ENCODE measurements at places on chromosomes 16 and 17. TPM values are rescaled to one million over a fixed set of nuclear protein-coding genes. Genes with fewer than 3 reads are reported as not detected.

DNA sequence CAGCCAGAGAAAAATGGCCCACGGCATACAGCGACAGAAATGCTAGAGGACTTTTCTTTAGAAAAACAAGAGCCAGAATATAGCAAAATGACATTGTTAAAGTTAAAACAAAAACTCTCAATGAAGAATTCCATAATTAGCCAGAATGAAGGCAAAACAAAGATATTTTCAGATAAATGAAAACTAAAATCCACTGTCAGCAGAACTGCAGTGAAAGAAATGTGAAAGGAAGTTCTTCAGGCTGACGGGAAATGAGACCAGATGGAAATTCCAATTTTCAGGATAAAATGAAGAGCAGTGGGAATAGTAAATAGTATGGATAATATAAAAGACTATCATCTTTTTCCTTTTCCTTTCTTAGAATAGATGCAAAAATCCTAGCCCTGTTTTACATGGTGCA is 38.4 kb downstream of the ZCCHC14 start:
- DNase-seq, result no peak

DNA sequence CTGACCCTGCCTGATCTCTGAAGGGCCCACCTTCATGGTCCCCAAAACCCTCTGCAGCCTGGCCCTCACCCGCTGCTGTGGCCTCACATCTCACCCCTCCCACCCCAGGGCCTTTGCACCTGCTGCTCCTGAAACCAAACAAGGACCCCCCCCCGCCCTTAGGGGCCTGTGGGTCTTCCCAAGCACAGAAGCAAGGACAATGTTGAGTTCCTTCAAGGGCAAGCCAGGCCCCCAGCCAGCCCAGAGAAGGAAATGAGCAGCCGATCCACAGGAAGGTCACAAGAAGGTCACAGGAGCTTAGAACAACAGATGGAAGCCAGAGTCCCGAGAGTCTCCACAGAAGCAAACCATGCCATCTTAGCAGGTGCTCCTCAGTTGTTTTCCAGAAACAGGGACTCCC is 493 bp upstream of the PDE6G start:
- no peak for DNase-seq

GRCh38 chr17:79681628-79682261 is 49.0 kb upstream of the ENPP7 start:
- no peak for DNase-seq

DNA sequence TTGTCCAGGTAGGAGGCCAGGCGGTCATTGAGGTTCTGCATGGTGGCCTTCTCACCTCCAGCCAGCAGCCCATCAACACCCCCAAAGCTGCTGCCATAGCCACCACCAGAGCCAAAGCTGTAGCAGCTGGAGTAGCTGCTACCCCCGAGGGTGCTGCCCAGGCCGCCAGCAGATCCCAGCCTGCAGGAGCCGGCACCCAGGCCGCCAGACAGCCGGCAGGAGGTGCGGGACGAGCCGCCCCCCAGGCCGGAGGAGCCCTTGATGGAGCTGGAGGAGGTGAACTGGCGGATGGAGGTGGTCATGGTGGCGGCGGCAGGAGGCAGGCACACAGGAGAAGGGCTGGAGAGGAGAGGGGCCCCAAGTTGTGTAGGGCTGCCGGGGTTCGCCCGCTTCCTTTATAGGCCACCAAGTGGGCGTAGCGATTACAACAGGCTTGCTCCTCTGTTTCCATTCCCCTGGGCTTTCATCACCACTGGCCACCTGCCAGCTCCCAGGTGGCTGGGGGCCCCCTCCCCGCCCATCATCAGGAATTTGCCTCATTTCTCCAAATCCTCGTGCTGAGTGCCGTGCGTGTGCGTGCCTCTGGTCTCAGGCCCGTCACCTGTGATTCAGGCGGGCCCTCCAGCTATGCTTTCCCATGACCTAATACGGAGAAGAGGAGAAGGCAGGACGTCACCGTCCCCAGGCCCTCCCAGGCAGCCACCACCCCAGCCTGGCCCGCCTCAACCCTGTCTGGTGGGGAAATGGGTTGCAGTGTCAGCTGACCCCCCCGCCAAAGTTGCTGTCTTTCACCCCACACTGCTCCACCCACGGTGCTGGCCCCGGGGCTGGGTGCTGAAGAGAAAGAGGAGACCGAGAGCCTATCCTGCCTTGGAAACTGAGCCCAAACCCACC is at the start of gene KRT17:
KRT17 (minus strand) TSS at position 368 of the 894 bp plus-strand sequence; CDS start at position 302, 66 bp downstream.
- DNase-seq, result no peak

DNA sequence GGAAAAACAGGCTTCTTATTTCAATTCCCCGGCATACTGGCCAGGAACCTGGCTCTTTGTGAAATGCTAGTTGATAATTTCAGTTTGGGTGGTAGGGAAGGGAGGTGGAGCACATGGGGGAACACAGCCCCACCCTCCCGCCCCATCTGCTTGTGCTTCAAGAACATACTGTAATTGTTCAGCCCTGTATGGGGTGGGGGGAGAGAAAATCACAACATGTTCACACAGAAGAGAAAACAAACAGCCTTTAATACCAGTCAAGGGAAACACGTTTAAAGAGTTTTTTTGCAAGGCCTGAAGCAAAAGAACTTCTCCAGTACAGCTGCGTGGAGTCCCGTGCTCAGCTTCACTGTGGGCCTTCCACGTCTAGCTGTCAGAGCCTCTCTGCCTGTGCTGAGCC is 59.7 kb downstream of the SHISA6 start:
- DNase-seq, result no peak

DNA sequence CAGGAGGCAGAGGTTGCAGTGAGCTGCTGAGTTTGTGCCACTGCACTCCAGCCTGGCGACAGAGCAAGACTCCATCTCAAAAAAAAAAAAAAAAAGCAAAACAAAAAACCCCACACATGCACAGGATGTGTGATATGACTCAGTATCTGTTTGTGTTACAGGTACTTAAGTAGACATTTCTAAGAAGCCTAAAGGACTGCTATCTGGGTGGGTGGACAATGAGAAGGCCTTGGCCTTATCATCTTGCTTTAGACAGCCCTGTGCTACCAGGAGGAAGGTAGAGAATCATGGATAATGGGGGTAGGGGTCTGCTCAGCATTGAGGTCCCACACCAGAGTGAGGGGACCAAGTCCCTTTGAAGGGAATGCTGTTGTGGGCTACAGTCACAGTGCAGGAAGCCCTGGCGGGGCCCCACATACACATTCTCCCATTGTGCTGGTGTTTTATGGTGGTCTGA is 26.7 kb downstream of the PLD6 start:
- DNase-seq, result no peak

- DNase-seq, result peak; percentile 18
These were observed 88.8 kb downstream of the LITAF start for GRCh38 chr16:11497851-11498289.

GRCh38 chr17:27320222-27320560 is 26.3 kb downstream of the WSB1 start:
- DNase-seq, result no peak

DNA sequence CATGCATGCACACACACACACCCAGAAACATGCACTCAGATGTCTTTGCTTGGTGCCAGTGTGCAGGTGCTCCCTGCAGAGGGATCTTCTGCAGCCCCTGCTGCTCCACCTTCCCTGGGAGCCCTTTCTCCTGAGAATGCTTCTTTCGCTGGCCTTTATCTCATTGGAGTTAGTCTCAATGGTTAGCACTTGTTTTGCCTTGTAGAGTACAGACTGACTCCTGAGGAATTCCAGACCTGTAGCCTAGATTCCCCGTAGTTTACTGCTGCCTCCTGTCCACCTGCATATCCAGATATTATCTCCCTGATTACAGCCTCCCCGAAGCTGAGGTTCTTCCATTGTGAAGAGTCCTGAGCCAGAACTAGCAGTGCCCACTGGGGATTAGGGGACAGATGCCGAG is 3.1 kb upstream of the KRT12 start:
- no peak for DNase-seq

GRCh38 chr16:67942200-67942509 is 1.8 kb downstream of the LCAT start:
- DNase-seq, result no peak

DNA sequence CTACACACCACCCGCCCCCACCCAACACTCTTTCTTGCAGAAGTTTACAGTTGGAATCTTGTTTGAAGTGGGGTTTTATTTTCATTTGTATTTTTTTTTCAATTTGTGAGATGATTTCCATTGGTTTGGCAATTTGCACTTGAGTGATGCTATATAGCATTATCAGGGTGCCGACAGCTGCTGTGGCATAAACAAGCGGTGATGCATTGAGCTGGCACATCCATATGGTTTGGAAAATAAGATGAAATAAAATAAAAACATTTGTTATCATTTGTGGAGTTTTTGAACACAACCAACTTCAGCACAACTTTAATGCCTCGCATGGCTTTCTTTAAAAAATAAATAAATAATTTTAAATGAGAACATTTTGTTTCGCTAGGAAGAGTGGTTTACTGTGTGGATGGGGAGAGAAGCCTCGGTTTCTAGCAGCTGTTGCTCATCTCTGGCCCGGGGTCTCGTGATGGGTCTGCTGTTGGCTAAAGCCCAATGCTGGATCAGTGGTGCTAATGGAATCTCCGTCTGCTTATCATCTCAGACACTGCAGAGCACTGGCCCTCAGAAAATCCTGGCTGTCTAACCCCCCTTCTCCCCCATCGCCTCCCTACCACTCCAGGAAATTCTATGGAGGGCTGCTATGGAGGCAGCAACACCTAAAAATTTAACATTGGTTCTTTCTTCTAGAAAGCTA is 192.3 kb upstream of the MAF start:
- DNase-seq, result no peak

DNA sequence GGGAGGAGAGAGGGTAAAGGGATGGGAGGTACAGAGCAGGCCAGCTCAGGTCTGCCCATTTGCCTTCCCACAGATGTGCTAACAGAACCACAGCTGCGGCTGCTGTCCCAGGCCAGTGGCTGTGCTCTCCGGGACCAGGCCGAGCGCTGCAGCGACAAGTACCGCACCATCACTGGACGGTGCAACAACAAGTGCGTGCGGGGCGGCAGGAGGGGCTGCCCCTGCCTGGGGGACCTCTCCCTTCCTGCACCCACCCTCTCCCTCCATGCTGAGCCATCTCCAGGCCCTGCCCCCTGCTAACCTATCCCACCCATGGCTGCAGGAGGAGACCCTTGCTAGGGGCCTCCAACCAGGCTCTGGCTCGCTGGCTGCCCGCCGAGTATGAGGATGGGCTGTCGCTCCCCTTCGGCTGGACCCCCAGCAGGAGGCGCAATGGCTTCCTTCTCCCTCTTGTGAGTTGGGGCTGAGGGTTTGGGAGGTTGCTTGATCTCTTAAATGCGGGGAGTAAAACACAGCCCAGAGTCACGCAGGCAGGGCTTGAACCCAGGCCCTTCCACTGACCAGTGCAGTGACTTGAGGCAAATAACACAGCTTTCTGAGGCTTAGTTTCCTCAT is 1.2 kb downstream of the EPX start:
- DNase-seq, result no peak

- no peak for DNase-seq
These were observed 58.9 kb downstream of the CACNG5 start for GRCh38 chr17:66893863-66894262.

GRCh38 chr17:78438694-78439325 is 60.4 kb downstream of the PGS1 start:
- no peak for DNase-seq

DNA sequence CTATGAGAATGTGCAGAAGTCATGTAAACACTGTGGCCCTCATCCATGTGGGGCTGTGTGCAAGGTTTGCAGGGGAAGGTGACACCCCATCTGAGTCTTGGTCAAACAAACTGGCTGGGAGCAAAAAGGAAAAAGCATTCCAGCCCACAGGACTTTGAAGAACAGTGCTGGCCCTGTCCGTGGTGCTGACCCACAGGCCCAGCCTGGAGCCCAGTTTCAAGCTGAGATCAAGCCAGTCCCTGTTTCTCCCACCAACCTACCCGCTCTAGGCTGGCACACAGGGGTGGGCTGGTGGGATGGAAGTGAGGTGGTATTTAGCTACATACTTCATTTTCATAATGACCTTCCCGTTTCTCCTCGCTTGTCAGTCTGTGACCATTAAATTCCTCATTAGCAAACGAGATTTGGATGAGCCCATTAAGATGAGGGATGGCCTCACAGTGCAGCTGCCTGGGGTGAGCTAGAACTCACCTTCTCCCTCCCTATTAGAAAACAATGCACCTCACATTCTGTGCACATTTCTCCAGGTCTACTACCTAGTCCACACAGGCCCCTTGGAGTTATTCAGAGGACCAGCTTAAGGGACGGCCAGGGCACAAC is 12.6 kb upstream of the RPL38 start:
- no peak for DNase-seq

GRCh38 chr17:78715000-78715771 is 66.9 kb downstream of the CYTH1 start:
- DNase-seq, result no peak

- DNase-seq, result no peak
These were observed 256.1 kb upstream of the SALL1 start for GRCh38 chr16:51407199-51407598.

GRCh38 chr16:804193-805048 is 3.9 kb upstream of the GNG13 start:
- no peak for DNase-seq

GRCh38 chr17:59361386-59361785 is 29.9 kb downstream of the YPEL2 start:
- no peak for DNase-seq

DNA sequence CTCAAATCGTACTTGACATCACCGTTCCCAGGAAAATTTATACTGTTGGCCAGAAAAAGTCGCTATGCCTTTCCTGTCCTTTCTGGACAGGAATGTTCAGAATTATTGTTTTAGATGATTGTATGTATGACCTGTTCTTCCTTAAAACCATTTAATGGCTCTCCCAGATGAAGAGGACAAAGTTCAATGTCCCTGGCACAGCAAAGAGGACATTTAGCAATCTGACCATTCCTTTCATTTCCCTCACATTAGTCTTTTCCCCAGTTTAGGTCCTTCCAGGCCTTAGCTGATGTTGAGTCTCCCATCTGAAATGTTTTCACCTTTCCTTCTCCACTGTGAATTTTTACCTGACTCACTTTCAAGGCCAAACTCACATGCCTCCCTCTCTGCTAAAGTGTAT is 938.9 kb downstream of the CDH11 start:
- no peak for DNase-seq

DNA sequence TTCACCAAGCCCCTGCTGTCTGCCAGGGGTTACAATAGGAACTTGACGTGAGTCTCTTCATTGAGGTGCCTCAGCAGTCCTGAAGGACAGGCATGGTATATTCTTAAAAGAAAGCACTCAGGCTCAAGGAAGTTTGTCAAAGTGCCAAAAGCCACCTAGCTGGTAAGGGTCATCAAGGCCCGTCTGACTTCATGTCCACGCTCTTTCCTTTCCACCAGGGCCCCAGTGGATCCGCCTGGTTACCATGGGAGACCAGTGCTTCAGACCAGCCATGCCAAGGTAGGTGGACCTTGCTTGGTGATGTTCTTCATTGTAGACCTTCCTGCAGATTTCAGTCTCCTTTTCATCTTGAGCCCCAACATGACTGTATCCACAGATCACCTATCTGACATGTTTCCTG is 27.6 kb upstream of the CCL1 start:
- no peak for DNase-seq

GRCh38 chr17:49495842-49496182 is 719 bp downstream of the NGFR start:
- no peak for DNase-seq

SNX20 gene
- 0.72 TPM for total RNA-seq

CCL2 gene
- 22.3 TPM for total RNA-seq

CNGB1 gene
- not detected for total RNA-seq

ADCY9 gene
- total RNA-seq, result 53.5 TPM

KRT25 gene
- total RNA-seq, result not detected

CDRT15 gene
- not detected for total RNA-seq

ZNF287 gene
- 6.3 TPM for total RNA-seq

DPEP2 gene
- total RNA-seq, result 2.2 TPM

UTS2R gene
- total RNA-seq, result 2.1 TPM

EXOC3L1 gene
- 4.1 TPM for total RNA-seq

MEIOC gene
- not detected for total RNA-seq

SCGB1C2 gene
- total RNA-seq, result not detected

USP10 gene
- total RNA-seq, result 74.5 TPM

IRX3 gene
- total RNA-seq, result 5.6 TPM

CDRT4 gene
- total RNA-seq, result 1.4 TPM

USH1G gene
- not detected for total RNA-seq

TCAP gene
- 4,965 TPM for total RNA-seq

Measured in left ventricle myocardium superior (tissue), 1 donor.